ENCODE measurements at places on chromosomes 4 and X.

DNA sequence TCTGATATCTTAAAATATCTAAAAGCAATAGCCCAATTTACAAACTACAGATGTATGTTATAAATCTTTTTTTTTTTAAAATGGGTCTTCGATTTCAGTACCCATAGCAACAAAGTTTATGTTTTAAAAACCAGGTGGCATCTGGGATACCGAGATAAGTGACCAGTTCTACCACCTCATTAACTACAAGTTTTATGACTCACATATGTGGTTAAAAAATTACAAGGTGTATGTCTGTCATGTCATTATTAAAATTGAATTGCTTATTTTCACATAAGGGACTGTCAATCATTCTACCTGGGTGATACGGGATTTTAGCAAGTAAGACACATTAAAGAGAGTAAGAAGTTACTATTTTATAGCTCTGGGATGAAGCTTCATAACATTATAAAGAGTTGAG, 192.0 kb upstream of the ETNPPL start:
- no peak for DNase-seq

- no peak for DNase-seq
Measured at GRCh38 chr4:136784326-136784725, 748.0 kb downstream of the PCDH18 start.

- DNase-seq: no peak
Measured at GRCh38 chr4:172666711-172667368, 501.8 kb upstream of the GALNT7 start.

- no peak for DNase-seq
Measured at GRCh38 chr4:108561116-108561515, 59.3 kb upstream of the RPL34 start.

DNA sequence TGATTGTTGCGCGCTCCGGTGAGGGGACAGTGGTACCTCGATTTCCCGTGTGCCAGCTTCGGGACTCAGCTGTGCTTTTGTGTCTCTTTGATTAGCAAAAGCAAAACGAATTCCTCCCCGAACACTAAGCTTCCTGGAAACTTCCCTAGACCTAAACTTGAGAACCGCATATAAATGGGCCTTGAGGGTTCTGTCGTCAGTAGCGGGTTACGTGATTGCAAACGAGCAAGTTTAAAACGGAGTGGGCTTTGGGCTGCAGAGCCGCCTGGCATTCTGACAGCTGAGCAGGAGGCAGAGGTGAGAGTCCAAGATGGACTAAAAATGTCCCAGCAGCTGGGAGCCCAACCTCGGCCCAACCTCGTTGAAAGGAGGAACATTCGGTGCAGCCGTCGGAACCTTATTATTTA, 1.2 kb upstream of the TAPT1 start:
- peak; percentile 37 for DNase-seq

GRCh38 chr4:134028421-134028820, 173.2 kb downstream of the PABPC4L start:
- DNase-seq: no peak

GRCh38 chrX:71017396-71017939, 50.7 kb downstream of the SNX12 start:
- DNase-seq: no peak

GRCh38 chr4:147794787-147795413, 63.0 kb downstream of the ARHGAP10 start:
- DNase-seq: peak; percentile 29

DNA sequence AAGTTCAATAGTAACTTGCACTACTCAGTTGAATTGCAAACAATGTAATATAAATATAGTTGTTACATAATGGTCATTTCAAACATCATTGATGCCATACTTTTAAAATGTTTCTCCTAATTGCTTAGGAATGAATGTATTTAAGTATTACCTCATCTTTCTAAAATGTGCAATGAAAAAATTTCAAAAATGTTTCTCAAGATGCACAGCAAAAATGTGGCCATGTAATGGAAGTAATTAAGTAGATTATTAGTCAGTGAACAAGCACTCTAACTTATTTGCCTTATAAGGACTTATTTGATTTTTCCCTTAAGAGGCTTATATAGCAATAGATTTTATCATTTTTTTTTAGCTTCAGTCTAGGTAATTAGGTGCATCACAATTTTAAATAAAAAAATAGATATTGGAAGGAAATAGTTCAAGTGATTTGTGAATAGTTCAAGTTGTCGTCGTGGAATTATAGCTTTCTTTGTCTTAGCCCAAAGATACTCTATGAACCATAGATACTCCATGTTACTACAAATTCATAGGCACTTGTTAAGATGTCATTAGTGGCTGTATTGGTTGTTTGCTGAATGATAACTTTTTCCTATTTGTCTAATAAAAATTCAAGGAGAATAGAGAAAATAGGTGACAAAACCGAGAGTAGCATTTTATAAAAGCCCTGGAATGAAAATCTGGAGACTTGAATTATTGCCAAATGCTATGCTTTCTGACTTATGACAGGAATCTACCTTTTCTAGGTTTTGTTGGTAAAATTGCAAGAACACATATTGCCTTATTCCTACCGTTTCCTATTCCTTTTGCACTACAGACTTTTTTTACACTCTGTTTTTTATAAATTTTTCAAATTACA, 118.5 kb downstream of the TLL1 start:
- no peak for DNase-seq

- no peak for DNase-seq
Measured at GRCh38 chr4:117324851-117325491, 239.6 kb upstream of the TRAM1L1 start.

DNA sequence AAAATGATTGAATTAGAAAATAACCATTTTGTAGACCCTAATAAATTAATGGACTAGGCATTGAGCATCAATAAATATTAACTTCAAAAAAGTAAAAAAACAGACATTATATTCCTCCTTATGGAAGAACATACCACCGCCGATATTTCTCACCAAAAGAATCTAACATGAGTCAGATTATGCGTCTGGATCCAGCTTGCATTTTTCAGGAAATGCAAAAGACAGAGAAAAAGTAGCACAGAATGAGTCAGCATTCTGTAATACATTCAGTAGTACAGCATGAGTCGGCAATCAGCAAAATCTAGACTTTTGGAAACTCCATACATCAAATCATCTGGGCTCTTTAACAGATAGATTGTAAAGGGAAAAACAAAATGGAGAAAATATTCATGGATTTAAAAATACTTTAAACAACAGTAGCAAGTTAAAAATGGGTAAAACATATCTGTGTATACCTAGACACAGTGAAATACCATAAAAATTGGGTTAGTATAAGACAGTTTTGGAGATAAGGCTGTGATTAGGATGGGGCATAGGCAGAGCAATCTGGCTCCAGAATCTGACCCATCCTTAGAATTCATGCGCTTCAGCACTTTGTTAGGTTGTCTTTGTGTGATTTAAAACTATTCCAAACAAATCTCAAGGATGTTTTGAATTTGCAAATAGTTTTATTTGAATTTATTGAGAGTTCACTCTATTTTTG, 633.0 kb upstream of the FAM241A start:
- no peak for DNase-seq

GRCh38 chr4:19689511-19689910, 562.2 kb upstream of the SLIT2 start:
- DNase-seq: no peak

- DNase-seq: no peak
Measured at GRCh38 chr4:37392521-37393255, 148.1 kb downstream of the NWD2 start.

GRCh38 chrX:74232859-74233258, 71.1 kb upstream of the ZCCHC13 start:
- DNase-seq: no peak

DNA sequence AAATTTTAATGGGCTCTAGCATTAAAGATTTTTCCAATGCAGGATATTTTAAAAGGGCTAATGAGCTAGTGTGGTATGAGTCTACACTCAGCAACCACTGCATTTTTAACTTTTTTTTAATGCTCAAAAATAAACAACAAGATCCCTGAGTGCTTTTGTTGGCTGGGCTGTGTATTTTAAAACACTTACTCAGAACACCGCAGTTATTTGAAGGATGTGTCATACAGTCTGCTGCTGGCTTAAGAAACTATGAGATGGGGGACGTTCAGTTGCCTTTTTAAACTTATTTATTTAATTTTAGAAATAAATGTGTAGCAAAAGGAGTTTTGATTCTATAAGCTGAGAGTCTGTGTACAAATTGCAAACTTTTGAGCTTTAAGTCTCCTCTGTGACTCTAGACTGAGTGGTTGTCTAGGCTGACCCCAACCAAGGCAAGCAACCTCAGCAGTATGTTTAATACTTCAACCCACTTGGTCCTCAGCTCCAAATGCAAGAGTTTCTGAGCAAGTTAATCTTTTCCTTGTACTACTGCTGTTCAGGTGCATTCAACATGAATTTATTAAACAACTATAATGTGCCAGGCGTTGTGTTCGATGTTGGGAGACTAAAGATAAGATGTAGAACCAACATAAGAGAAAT, 278.6 kb upstream of the DIPK2B start:
- DNase-seq: no peak

DNA sequence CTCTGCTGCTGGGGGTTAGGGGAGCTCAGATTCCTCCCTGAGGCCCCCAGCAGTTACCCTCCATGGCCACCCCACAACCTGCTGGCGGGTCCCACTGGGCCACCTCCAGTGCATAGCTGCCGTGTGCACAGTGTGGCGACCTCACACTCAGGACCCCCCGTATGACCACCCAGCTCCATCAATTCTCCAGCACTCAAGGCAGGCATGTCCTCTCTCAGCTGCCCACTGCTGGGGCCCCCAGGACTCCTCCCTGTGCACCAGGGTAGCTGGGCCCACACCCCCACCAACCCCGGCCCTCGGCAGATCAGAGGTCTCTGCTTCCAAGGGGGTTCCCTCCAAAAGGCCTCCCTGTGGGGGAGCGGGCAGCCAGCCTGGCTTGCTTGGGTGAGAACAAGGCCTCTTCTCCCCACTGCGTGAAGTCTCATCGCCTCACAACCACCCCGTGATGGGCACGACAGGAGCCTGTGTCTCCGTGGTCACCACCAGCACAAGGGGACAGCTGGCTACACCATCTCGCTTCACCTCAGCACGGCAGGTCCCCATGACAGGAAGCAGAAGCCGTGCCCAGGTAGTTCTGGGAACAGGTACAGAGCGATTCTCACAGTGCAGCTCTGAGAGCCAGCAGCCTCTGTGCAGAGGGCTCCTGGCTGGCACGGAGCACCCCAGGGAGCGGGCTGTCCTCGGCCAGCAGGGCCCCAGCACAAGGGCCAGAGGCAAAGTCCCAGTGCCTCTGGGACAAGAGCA, 4.6 kb upstream of the HAUS3 start:
- DNase-seq: peak; percentile 22

DNA sequence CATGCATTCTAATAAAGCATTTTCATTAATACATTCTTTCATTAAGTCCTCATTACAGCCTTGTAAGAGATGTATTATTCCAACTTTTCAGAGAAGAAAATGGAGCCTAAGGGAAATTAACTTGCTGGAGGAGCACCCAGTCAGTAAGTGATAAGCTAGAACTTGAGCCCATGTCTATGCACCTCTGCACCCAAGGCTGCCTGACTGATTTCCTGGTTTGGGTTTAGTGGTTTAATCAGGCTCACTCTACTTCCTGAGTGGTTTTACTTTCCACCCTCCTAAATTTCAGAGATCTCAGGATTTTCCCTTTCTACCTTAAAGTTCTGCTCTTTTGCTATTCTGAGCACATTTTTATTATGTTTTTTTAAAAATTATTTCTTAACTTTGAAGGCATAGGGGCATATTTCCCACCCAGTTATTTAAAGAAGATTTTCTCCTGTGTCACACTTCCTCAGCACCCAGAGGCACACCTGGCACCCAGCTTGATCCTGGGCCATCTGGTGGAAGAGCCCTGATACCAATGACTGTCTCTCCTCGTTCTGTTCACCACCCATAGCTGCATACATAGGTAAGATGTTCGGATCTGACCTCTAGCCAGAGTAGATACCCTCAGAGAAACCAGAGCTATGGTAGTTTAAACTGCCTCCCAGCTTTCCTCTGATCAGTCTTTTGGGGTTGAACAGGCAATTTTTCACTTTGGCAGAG, 10.4 kb downstream of the CORIN start:
- no peak for DNase-seq

DNA sequence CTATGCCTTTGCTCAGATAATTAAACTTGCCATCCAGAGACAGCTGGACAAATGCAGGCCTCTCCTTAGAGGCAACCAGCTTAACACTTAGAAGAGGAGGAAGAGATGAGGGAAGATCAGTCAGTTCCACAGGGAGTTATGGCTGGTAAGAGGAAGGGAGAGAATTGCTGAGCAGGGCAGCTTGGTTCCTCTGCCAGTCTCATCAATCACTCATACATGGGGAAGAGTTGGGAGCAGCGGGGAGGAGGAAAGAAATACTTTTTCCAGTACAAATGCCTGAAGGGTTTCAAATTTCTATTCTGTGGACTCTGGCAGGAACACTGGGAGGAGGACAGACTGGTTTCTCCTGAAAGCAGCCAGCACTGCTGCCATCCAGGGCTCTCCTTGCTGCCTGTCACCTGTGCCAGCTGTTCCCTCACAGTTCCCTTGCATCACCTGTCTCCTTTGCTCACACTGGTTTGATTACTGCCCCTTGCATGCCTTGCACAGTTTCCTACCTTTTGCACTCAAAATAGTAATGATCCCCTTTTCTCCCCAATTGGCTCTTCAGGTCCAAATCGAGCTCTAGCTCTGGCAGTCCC, 59.5 kb downstream of the PGRMC2 start:
- DNase-seq: no peak

DNA sequence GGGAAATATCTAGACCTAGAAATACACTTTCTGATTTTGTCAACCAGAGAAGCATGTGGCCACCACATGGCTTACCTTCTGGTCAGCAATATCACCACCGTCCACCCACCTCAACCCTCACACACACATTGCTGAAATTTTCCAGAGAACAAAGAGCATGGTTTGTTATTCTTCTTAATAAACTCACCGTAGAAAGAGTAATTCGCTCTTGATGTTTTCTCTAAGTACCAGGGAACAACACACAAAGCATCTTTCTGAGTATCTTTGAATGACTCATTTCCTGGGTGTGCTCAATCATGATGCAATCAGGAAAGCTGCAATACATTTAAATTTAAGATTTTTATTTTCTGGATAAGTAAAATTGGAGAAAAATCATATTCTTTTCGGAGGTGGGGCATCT, 24.7 kb upstream of the LRAT start:
- no peak for DNase-seq

DNA sequence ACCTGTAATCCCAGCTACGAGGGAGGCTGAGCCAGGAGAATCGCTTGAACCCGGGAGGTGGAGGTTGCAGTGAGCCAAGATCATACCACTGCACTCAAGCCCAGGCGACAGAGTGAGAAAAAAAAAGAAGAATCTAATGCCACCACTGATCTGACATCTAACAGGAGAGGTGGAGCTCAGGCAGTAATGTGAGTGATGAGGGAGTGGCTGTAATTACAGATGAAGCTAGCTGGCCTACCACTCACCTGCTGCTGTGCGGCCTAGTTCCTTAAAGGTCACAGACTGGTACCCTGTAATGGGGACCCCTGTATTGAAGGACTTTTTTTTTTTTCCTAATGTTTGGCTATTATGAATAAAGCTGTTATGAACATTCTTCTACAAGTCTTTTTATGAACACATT, 25.3 kb upstream of the GABRE start:
- DNase-seq: no peak

GRCh38 chr4:184039963-184040383, 134.9 kb downstream of the STOX2 start:
- DNase-seq: peak; percentile 51

Data from stimulated activated CD8-positive, alpha-beta memory T cell treated with anti-CD3 and anti-CD28 coated beads, Interleukin-4, amount 100 ng/mL, for 48 hours (primary cell).